ENCODE measurements at places on chromosomes 6 and 20.

DNA sequence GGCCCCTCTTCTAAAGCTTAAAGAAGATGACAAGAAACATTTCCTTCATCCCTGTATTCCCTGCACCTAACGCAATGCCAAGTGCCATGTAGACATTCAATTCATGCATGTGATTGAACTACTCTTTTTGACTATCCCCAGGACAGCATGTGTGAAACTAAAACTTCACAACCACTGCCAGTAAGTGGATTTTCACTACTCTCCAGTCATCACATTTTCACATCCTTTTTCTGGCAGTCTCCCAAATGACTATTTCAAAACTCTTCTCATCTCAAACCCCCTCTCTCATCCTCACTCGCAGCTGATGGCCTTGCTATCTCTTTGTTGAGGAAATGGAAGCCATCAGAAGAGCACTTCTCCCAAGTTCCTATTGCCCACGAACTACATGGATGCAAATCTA is 122.6 kb downstream of the OPRM1 start:
- peak; percentile 27 for DNase-seq

DNA sequence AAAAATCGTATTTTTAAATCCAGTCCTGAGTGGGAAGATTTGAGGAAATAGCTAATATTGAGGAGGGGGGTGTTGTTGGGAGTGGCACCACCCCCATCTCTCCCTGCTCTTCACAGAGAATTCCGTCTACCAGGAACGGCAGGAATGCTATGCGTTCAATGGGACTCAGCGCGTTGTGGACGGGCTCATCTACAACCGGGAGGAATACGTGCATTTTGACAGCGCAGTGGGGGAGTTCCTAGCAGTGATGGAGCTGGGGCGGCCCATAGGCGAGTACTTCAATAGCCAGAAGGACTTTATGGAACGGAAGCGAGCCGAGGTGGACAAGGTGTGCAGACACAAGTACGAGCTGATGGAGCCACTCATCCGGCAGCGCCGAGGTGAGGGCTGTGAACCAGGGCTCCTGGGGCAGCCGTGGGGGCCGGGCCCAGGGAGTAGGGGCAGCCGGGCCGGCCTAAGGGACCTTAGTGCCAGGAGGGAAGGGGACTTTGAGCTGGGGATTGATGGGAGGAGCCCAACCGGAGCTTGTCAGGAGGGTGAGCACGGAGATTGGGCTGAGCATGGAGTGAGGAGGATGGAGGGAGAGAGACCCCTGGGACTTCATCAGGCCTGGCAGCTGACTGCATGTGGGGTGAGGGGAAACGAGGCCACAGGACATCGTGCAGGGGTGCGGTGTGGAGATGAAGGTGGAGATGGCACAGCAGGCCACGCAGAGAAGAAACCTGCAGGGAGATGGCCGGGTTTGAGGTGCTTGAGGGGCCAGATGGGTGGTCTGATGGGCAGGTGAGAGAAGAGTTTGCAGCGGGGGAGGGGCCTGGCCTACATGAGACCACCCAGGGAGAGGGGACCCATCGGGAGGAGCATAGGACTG is 41.3 kb downstream of the HLA-DPB1 start:
- no peak for DNase-seq

- no peak for DNase-seq
Measured at GRCh38 chr20:42484335-42484734, 705.4 kb downstream of the PTPRT start.

GRCh38 chr20:43983904-43984361 is 69.3 kb downstream of the TOX2 start:
- DNase-seq = no peak

- DNase-seq = no peak
Measured at GRCh38 chr6:102488729-102489128, 1095.2 kb downstream of the GRIK2 start.

DNA sequence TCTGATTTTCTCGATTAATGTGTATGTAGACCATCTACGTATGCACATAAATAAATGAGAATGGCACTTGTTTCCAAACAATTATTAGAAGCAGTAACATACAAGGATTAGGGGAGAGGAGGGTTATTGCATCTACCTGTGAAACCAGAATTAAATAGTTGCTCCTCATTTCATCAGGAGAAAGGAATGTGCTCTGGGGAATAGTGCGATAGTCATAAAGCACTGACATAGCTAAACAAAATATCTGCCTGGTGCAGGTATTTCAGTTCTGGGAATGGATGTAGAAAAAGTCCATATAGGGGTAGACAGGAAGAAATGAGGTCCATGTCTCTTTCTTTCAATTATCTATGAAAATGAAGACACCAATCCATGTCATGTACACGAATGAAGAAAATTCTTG is 1.6 kb upstream of the ID4 start:
- DNase-seq = no peak

GRCh38 chr6:112801468-112802080 is 454.4 kb downstream of the RFPL4B start:
- no peak for DNase-seq

DNA sequence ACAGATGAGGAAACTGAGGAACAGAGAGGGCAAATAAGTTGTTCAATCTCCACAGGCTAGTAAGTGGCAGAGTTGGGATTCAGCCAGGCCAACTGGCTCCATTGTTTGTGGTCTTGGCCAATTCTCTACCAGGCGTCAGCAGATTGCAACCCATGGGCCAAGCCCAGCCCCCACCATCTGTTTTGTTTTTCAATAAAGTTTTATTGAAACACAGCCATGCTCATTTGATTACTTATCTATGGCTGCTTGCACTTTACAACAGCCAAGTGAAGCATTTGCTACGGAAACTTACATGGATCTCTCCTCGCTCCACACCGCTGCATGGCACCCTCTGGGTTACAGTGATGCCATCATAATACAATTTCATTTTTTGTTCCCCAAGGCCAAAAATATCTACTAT is 90.8 kb downstream of the ZNF217 start:
- no peak for DNase-seq

DNA sequence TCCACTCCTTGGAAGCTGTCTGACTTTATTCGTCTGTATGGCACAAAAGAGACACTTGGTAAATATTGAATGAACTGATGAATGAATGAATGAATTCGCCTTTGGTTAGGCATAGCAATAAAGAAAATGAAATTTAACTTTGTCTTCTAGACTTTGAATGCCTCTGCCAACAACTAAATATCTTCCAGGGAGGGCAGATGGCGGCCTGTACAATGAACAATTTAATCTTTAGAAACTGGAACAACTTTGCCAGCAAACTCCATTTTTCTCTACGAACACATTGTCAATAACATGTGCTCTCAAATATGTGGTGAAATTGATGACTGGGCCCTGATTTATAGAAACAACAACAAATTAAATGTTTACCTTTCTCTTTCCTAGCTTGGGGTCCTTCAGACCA is 140.6 kb downstream of the ZNF217 start:
- DNase-seq = no peak

DNA sequence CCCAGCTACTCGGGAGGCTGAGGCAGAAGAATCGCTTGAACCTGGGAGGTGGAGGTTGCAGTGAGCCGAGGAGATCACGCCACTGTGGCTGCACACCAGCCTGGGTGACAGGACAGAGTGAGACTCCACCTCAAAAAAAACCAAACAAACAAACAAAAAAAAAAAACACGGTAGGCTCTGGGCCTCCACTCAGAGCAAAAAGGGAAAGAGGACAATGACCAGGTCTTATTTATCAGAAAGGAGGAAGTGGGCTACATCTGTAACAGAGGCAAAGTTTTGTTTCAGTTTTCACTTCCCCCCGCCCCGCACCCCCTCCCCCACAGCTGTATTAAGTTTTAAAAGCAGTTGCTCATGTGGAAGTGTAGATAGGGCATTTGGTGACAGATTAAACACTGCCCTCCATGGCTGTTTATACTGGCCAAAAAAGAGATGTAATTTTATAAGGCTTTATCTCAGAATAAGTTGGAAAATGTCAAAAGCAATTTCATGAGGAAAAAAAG is 114.6 kb downstream of the RCAN2 start:
- peak; percentile 46 for DNase-seq

DNA sequence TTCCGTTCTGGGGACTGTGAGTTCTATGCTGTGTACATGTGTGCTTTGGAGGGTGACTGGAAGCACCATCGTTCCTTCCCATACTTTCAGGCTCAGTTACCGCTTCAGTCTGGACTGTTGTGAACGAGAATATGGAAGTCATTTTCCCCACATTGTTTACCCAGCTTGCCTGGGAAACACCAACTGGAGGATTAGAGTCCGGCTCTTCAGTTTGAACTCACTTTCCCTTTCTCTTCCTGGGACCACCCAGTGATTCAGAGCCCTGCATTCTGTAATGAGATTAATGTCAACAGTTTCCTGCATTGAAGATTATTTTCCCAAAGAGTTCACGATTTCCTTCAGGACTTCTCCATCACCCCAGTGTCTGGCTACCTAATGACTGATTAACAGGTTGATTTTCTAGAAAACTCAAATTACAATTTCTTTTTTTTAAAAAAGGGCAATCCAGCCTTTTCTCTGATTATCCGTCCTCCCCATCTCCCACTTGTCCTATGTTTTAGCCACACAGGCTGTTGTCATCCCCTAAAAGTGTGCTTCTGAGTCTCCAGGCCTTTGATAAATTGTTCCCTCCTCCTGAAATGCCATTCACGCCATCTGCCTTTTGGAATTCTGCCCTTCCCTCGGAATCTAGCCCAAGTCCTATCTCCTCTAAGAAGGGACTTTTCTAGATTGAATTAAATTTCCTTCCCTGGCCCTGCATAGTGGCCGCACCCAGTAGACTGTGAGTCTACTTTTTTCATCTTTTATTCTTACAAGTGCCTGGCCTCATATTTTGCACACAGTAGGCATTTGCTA is 3.3 kb upstream of the TAGAP start:
- no peak for DNase-seq

GRCh38 chr6:52543729-52544601 is 32.9 kb downstream of the TRAM2 start:
- no peak for DNase-seq

- no peak for DNase-seq
Measured at GRCh38 chr6:106168097-106168888, 82.2 kb downstream of the PRDM1 start.

DNA sequence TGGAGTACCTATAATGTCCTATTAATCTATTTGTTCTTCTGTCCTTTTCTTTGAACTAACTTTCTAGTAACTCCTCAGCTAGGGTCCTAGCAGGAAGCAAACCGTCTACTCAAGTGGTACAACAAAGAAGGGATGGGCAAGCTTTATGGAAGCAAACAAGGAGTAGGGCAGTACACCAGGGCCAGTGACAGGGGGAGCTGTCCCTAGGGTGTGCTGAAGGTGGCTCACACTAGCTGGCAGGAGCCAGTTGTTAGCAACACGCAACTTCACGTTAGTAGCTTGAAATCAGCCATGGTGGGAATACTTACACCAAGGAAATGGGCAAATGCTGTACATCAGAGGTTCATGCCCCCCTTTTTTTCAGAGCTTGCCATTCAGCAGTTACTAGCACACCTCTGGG is 74.0 kb upstream of the EYA2 start:
- no peak for DNase-seq

DNA sequence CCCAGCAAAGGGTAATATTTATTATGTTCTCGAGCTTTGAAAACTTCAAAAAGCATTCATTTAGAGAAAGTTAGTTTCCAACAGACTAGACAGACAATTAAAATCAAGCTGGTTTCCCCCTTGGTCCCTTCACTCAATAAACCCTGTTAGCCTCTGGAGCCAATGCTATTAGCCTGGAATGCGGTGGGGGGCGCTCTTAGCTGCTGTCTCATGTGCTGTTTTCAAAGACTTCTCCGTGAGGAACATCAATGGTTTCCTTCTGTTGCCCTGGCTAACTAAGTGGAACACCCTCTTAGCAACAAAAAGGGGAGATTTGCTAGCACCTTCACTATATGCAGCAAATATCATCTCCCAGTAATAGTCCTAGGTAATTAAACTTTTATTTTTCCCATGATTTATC is 86.4 kb downstream of the LY86 start:
- DNase-seq = no peak

DNA sequence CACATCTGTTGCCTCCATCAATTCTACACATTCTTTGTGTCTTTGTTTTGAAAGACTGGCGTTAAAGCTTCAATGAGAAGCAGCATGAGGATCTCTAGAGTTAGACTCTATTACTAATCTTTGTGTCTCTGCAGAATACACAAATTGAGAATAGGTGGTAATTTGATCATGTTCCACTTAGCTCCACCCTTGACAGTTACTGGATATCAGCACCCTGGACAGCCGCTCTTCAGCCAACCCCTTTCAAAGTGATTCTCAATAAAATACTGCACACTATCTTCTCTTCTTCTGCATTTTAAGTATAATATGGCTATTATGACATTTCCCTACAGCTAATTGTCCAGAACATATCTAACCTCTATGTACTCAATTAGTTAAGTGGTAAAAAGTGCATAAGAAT is 54.3 kb upstream of the CNR1 start:
- DNase-seq = no peak

- DNase-seq = no peak
Measured at GRCh38 chr20:38927902-38928578, 1.8 kb downstream of the FAM83D start.

GRCh38 chr20:50085146-50085480 is 27.8 kb downstream of the UBE2V1 start:
- DNase-seq = no peak

GRCh38 chr6:149834513-149835481 is 29.4 kb downstream of the LRP11 start:
- DNase-seq = peak; percentile 63

DNA sequence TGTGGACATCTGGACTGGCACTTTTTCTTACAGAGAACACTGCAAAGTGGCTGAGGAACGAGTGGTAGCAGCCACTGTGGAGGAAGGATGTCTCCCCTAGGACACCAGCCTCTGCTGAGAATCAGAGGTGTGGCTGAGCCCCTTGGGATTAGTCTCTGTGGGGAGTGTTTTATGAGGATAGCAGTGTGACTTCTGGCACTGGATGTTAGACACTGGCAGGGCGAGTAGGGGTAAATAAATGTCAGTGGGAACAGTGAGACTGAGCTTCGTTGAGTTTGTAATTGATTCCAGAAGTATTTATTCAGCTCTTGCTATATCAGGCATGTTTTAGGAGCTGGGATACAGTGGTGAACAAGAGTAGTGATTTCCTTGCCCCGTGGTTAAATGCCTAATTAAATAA is 124.0 kb downstream of the JARID2 start:
- no peak for DNase-seq

GRCh38 chr6:137424251-137424650 is 69.9 kb downstream of the OLIG3 start:
- DNase-seq = no peak

GRCh38 chr6:47424436-47424836 is 53.2 kb upstream of the CD2AP start:
- no peak for DNase-seq

GRCh38 chr6:149190224-149190831 is 127.2 kb upstream of the TAB2 start:
- DNase-seq = no peak

DNA sequence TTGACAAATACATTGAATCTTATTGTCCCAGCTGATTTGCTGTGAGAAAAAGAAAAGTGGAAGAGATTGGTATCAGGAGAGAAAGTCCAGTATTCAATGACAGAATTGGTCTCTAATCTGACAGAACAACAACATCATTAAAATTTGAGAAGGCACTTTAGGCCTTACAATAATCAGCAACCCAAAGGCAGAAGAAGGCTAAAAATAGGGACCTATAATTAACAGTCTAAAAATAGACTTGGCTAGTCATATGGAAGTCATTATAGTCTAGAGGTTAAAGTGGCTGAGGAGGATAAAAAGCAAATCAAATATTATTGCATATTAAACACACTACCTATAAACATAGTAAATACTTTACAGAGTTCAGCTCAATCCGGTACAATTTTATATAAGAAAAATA is 393.6 kb upstream of the JAG1 start:
- no peak for DNase-seq
